ENCODE measurements at places on chromosomes 11 and 22. TPM values are rescaled to one million over a fixed set of nuclear protein-coding genes. Genes with fewer than 3 reads are reported as not detected.

The TRIM68 gene
- 15.5 TPM for polyA plus RNA-seq

The RCOR2 gene
- polyA plus RNA-seq = not detected

The WT1 gene
- polyA plus RNA-seq = not detected

The CASP1 gene
- 115 TPM for polyA plus RNA-seq

The UBQLN3 gene
- polyA plus RNA-seq = not detected

The CCDC116 gene
- polyA plus RNA-seq = not detected
